ENCODE measurements at places on chromosomes 4 and X. TPM values are rescaled to one million over a fixed set of nuclear protein-coding genes. Genes with fewer than 3 reads are reported as not detected.

DNA sequence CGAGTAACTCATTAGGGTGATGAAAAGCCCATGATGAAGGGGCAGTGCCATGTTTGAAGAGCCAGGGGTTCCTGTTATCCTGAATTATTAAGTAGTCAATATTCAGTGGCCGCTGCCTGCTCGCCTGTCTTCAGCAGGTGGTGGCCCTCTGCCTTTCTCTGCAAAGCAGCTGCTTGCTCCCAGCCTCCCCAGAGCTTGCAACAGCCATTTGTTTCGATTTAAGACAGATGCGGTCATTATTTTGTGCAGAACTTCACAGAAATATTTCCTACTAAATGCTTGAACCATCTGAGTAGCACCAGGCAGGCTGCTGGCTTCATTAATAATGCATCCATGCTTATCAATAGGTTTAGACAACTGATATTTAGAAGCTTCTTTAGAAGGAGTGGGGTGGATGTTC, 104.3 kb upstream of the TTC29 start:
- DNase-seq: no peak

- DNase-seq: no peak
Measured at GRCh38 chr4:25032126-25032525, 1.4 kb upstream of the LGI2 start.

The SPANXN4 gene
- total RNA-seq: not detected

DNA sequence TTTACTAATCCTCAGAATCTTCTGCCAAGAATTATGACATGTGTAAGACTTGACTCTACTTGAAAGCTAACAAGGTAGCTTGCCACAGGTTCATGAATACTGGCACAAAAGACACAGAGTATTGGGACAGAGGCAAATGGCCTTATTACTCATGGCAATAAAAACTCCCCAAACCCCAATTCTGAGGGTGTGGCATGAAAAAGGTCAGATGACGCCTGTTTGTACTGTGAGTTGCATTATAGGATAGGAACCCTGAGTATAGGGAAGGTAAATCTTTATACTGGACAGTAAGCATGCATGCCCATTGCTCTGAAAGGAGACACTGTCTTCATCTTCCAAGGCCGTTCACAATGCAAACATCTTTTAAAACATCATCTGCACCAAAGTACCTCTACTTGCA, 600.0 kb downstream of the IL1RAPL1 start:
- no peak for DNase-seq

GRCh38 chr4:33882246-33882990, 2361.9 kb downstream of the ARAP2 start:
- no peak for DNase-seq

GRCh38 chrX:139931646-139932072, 1.2 kb downstream of the ATP11C start:
- no peak for DNase-seq

The GABRE gene
- total RNA-seq: 6.4 TPM

DNA sequence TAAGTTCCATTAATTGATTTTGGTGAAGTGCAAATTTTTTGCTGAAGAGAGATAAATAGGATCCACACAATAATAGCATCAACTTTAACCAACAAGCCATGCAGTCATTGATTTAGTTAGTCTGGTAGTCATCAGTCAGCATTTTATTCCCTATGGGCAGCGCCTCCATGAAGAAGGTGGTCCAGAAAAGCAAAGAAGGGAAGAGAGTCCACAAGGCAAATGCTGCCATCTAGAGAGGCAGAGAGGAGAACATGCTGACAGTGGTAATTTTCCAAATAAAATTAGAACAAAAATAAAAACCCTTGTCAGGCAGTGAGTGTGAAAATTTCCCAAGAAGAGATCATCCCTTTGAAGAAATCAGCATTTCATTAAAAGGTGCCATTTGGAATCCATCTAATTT, 366.7 kb upstream of the FAM241A start:
- DNase-seq: no peak

GRCh38 chr4:154329268-154329868, 162.2 kb downstream of the DCHS2 start:
- no peak for DNase-seq

The SSX2B gene
- not detected for total RNA-seq

The VSIG4 gene
- 14.1 TPM for total RNA-seq

DNA sequence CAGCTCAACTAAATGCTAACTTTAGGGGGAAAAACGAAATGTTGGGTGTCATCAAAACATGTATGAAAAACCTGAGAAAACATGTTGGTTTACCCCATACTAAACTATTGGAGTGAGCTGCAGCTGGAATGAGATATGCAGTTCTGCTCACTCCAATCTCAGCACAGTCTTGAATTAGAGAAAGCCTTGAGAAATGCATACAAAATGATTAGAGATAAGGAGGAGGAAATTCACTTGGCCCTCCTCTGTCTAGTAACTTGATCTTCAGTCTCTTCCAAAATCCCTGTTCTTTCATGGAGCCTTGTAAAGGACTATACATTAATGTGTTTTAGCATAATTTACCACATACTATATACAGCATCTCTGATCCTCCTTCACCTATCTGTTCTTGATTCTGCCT, 3.2 kb upstream of the LRCH2 start:
- no peak for DNase-seq
